ENCODE measurements at places on chromosomes 11 and 22. TPM values are rescaled to one million over a fixed set of nuclear protein-coding genes. Genes with fewer than 3 reads are reported as not detected.
A peak's percentile ranks its signal among the peaks of the same experiment; 100 is the strongest.

DNA sequence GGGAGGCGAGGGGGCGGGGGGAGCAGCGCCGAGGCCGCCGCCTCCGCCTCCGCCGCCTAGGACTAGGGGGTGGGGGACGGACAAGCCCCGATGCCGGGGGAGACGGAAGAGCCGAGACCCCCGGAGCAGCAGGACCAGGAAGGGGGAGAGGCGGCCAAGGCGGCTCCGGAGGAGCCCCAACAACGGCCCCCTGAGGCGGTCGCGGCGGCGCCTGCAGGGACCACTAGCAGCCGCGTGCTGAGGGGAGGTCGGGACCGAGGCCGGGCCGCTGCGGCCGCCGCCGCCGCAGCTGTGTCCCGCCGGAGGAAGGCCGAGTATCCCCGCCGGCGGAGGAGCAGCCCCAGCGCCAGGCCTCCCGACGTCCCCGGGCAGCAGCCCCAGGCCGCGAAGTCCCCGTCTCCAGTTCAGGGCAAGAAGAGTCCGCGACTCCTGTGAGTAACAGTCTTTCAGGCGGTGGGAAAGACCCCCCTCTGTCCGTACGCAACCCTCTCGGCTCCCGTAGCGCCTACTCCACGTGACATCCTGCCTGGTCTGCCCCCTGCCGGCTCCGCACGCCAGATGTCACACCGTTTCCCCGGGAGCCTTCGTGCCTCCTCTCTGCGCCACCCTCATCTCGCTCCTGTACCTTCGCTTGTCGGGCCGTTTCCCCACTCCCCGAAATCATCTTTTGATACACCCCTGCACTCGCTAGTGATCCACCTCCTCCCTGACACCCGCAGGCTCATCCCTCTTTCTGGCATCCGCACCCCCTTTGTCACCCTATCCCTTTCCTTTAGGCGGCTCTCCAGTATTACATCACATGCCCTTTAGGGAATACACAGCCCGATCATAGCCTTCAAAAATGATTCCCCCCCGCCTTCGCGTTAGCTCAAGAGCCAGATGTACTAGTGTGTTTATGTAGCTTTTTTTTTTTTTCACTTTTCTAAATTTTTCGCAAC, 598 bp downstream of the ZFP91 start:
- peak; percentile 93 for DNase-seq

DNA sequence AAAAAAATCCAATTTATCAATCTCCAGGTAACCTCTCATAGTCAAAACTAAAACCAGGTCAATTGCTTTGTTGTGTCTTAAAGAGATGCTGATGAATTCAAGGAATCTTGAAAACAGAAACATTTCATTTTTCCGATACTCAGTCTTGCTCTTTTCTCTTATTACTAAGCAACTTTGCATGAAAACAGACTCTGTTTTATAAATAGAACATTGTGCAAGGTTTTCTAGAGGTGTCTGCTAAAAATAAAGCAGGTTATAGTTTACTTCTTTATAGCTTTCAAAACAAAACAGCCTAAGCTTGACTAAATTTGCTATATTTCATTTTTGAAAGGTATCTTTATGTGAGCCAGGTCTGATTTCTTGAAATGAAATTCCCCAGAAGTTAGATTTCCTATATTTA, 109.3 kb downstream of the ARL14EP start:
- no peak for DNase-seq

- DNase-seq = peak; percentile 72
These were observed 29.5 kb upstream of the TESMIN start for GRCh38 chr11:68780829-68781228.

- DNase-seq = no peak
These were observed 6.3 kb downstream of the NXPE2 start for GRCh38 chr11:114684636-114685035.

DNA sequence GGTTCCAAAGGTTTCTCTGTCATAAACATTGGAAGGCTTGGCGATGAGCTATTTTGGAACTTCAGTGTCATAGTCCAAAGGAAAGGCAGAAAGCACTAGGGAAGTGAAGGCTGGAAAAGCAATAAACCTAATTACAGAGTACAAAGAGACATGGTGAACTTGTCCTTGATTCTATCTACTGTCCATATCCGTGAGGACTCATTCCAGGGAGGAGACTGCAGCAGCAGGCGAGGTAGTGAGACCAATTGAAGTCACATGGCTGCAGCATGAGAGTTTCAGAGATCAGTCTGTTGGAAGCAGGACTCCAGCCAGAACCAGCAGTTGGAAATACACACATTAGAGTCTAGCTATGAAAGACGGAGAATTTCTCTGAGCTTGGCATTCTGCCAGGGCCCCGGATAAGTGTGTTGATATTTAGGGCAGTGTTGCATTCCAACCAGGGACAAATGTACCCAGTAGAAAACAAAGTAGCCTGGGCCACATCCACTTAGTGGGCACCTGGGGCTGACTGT, 54.1 kb upstream of the ARHGAP42 start:
- DNase-seq = peak; percentile 66

DNA sequence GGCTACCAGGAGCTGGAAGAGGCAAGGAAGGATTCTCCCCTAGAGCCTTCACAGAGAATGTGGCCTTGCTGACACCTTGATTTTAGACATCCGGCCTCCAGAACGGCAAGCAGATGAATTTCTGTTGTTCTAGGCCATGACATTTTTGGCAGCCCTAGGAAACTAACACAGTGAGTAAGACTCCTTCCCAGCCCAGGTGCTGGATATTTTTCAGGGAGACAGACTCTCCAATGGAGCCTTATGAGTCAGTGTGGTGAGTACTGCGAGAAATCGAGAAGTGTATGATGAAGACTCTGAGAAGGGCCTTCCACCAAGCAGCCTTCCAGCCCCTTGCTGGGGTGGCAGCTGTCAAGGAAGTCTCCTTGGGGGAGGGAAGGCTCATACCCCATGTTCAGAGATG, 114.4 kb downstream of the OSBP2 start:
- DNase-seq = no peak

DNA sequence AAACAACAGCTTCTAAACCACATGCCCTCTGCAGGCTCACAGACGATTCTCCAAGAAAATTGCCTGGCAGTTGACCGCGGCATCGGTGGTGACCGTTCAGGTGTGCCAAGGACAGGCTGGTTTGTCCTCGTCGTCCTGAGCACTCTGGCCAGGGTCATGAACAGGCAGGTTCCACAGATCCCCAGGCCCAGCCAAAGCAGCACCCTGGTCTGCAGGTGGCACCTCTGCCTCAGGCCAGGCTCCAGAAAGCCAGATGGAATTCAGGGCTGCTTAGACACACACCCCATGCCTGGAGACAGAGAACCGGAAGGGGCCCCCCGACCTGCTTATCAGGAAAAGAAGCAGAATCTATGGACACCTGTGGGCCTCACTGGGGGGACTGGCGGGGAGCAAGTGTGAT, 338.7 kb downstream of the BRD1 start:
- DNase-seq = no peak

DNA sequence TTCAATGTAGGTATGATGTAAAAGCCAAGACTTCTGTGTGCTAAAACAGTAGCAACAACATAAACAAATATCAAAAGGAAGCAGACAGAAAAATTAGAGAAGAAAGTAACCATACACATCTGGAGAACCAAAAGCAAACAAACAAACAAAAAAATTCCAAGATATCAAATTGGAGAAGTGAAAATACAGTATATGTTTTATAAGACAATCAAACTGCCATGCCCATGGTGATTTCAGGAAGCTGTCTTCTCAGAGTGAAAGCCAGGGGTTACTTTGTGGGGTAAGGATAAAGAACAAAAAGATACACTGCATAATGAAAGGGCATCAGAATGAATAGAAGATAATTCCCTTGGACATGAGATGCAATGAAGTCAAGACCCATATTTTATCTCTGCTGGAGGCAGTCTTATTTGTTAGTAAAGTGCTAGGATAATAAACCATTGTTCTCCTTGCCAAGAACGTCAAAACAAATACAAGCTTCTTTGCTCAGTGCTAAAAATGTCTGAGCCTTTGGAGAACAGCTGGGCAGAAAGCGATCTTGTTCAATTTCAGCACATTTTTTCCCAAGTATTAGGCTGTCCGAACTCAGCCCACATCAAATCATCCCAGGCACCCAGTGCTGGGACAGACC, 38.1 kb upstream of the LDLRAD3 start:
- no peak for DNase-seq

- peak; percentile 74 for DNase-seq
These were observed 18.5 kb downstream of the ENDOD1 start for GRCh38 chr11:95108159-95108611.

DNA sequence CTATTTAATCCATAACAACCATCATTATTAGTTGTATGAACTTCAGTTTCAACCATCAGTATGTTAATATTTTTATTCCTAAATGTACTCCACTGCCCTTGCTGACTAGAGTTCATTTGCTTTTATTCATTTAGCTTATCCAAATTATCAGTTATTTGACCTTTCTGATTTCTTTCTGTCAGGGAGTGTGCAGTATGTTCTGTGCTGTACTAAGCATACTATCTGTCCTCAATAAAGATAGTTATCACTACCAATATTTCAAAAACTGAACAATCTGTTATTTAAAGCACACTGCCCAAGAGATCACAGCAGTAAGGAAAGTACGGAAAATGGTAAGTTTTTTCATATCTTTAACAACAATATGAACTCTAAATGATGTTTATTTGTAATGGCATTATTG, 8.3 kb downstream of the SLC36A4 start:
- no peak for DNase-seq

DNA sequence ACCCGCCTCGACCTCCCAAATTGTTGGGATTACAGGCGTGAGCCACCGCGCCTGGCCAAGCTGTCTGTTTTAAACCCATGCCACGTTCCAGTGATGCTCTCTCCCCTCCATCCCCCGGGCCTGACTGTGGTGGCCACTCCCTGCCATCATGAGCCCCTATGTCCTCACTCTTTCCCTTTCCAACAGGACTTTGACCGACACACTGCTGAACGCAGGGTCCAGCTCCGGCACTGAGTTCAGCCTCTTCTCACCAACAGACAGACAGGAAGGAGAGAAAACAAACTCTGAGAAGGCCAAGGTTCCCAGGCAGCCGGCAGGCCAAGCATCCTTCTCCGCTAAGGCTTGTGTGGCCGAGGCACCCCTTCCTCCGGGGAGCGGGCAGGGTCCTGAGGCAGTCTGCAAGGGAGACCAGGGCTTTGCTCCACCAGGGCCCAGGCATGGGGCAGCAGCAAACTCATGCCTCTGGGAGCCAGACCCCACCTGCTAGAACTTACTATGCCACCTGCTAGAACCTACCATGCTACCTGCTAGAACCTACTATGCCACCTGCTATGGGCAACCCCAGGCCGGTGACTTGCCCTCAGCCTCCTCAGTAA, 152.7 kb downstream of the CRYBB2 start:
- no peak for DNase-seq

DNA sequence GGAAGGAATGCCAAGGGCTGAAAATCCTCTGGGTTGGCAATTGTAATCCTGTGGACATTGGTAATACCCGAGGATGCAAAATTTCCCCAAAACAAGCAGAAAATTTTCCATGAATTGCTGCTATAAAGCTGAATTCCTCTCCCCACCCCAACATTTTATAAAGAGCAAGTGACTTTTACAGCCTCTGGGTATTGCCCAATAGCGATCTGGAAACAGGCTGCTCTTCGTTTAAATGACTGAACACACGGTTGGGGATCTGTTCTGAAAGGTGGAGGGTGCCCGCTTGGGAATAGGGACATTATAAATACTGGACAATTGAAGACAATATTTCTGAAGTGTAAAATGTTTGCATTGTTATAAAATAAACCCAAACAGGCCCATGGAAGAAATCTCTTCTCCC, 20.6 kb downstream of the EHF start:
- DNase-seq = no peak

- DNase-seq = peak; percentile 61
These were observed 740.5 kb downstream of the BRD1 start for GRCh38 chr22:49087198-49087597.

DNA sequence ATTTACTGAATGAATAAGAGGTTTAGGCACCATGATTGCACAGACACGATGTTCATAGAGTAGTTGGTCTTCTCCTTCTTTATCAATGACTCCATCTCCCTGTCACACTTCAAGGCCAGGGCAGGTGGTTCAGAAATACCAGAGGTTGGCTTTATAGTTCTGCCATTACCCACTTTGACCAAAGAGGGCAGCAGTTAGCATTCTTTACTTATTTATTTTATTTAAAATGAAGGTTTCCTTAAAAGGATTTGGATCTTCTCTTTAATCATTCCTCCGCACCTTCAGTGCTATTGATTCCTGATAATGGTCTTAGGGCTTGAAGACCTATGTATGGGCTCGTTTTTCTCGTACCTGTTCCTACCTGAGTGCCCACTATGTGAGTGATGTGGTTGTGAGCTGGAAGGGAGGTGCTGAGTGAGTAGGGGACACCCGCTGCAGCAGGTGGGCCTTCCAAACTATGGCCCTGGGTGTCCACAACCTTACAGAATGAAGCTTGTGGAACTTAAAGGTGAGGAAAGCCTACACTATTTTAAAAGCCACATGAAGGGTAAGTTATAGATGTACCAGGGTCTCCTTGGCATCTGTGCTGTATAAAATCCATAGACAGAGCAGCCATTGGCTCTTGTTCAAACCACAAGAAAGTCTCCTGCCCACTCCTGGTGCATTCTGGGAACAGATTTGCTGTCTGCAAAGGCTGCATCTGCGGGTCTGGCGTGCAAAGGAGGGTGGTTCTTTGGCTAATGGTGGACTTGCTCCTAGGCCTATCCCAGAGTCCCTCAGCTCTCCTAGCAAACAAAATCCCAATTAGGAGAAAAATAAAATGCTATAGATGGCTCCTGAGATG, 35.0 kb downstream of the TIMP3 start:
- no peak for DNase-seq

GRCh38 chr11:94897330-94897768, 76.0 kb downstream of the CWC15 start:
- DNase-seq = peak; percentile 43

DNA sequence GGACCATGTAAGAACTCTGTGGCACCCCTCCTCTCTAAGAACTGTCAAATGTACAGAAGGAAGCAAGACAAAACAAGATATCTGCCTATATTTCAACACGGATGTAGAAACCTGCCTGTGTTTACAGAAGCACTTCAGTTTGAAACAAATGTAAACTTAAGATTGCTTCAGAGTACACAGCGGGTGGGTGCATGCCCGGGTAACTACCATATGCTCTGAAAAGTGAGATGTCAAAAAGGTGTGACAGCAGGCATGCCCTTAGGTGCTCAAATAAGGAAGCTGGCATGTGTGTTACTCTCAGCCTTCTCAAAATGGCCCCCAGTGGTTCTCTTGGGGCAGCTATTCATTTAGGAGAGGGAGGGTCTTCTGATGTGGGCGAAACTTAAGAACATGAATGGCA, 5.2 kb downstream of the ACP2 start:
- no peak for DNase-seq

The PRSS23 gene
- total RNA-seq = 12.9 TPM

The OR52I1 gene
- total RNA-seq = not detected

The METTL15 gene
- total RNA-seq = 9.3 TPM

The CHRDL2 gene
- 6.1 TPM for total RNA-seq

The FAM111B gene
- 0.92 TPM for total RNA-seq

The TMEM191B gene
- not detected for total RNA-seq

The CTSW gene
- 0.99 TPM for total RNA-seq
